ENCODE measurements at places on chromosomes 3 and 15. TPM values are rescaled to one million over a fixed set of nuclear protein-coding genes. Genes with fewer than 3 reads are reported as not detected.

SUCLG2 gene
- total RNA-seq = 61.1 TPM

EFCAB12 gene
- 0.73 TPM for total RNA-seq

- no peak for DNase-seq
Measured at GRCh38 chr3:78761126-78761525, 1006.7 kb downstream of the ROBO1 start.

- DNase-seq = no peak
Measured at GRCh38 chr15:83810110-83810509, 156.2 kb downstream of the ADAMTSL3 start.

GASK1A gene
- total RNA-seq = not detected

DNA sequence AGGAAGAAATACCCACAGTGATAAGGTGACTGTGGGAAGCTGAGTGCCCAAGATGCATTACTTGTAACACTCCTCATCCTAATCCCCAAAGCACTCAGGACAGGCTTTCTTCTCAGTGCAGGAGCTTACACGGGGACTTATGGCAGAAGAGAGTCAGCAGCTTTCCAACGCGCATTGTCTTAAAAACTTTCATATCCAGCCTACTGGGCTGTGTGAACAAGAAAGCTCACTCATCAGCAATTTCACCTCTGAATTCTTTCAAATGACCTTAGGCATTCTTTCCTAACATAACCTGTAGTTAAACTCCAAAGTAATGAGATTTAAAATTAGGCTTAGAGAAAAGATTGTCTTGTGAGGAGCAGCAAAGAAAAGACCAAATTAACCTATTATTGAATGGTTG, 132.3 kb downstream of the KCNAB1 start:
- DNase-seq = no peak

CYP11A1 gene
- total RNA-seq = not detected

GOLGA8R gene
- total RNA-seq = 1.3 TPM

DNA sequence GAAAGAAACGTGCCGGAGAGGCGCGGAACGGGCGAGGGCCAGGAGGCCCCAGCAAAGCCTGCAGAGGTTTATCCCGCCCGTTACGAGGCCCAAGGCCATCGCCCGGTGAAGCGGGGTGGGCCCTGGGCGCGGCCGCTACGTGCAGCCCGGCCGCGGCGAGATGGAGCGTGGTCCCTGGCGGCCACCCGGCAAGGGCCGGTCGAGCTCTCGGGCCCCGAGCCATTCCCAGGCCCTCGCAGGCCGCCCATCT, 1.1 kb downstream of the PKM start:
- no peak for DNase-seq

GRCh38 chr3:115498898-115499297, 124.4 kb upstream of the GAP43 start:
- DNase-seq = no peak

- DNase-seq = no peak
Measured at GRCh38 chr3:152452318-152452717, 183.6 kb downstream of the MBNL1 start.

C3orf62 gene
- 3.9 TPM for total RNA-seq

- no peak for DNase-seq
Measured at GRCh38 chr3:72129501-72130094, 344.6 kb upstream of the PROK2 start.

GRCh38 chr3:141237701-141238521, 6.3 kb downstream of the PXYLP1 start:
- DNase-seq = peak; percentile 61

All from activated CD4-positive, alpha-beta T cell treated with anti-CD3 and anti-CD28 coated beads for 36 hours (primary cell).